T-cell (primary cell): ENCODE measurements at places on chromosomes 13 and 19.

GRCh38 chr13:89746554-89746953 is 1600.9 kb upstream of the MIR17HG start:
- no peak for DNase-seq

GRCh38 chr13:113742000-113742441 is 17.0 kb upstream of the TMEM255B start:
- no peak for DNase-seq

DNA sequence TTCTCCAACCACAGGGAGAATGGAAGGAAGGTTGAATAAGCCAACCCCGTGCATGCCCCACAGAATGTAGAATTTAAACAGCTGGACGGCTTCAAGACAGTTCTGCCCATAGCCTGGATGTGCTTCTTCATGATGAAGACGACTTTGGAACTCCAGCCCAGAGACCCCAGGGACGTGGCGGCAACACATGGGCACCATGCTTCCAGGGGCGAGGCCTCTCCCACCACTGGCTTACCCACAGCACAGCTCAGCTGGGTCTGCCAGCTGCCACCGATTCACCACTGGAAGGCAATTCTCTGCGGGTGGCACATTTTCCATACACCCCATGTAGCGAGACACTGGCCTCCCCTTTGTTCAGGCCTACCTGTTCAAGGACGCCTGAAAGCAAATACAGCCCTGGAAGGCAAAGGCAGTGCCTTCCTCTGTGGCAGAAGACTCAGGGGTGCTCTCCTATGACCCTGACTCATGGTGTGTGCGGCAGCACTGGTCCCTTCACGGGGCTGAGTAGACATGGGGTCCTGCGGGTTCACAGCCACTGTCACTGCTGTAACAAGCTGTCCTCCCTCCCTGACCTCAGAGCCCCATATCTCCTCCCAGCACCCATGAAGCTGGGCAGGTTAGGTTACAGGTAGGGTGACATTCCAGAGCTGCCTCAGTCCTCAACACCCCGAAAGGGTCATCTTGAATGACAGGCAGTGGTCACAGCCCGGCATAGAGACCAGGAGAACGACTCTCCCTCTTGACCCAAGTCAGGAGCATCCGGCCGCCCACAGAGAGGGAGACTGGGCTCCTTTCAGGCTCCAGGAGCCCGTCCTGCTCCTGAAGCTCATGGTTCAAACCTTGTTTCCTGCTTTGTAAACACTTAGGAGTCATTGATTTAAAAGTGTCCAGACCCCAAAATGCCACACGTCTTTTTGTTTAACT is 72.7 kb downstream of the SPACA7 start:
- no peak for DNase-seq

- DNase-seq: no peak
Measured at GRCh38 chr13:100356889-100357288, 231.7 kb downstream of the GGACT start.

DNA sequence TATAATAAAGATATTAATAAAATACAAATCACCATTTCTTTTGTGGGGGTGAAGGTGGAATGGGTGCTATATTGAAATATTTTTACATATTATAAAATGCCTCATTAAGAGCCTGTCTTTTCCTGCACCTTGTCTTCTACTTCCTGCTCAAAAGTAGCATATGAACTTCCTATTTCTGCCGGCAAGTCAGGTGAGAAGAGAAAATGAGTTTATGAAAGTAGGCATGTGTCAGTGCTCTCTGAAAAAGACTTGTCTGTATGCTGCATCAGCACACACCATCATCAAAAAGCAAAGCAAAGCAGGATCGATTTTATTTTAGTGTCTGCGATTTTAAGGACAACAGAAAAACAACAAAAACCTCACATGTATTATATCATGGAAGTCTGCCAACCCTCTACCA is 114.2 kb downstream of the RAP2A start:
- no peak for DNase-seq

DNA sequence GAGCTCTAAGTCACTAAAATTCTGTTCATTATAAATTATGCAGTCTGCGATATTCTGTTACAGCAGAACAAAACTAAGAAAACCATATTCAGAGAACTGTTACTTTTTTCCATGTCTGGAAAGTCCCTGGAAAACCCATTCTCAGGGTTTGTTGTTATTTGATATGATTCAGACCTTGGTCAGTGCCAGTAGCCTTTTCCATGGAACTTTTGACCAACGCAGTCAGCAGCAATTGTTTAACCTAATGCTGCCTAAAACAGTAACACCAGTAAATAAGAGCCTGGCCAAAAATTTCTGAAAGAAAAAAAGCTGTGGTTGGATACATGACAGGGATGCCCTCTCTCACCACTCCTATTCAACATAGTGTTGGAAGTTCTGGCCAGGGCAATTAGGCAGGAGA is 402.7 kb downstream of the TBC1D4 start:
- no peak for DNase-seq

DNA sequence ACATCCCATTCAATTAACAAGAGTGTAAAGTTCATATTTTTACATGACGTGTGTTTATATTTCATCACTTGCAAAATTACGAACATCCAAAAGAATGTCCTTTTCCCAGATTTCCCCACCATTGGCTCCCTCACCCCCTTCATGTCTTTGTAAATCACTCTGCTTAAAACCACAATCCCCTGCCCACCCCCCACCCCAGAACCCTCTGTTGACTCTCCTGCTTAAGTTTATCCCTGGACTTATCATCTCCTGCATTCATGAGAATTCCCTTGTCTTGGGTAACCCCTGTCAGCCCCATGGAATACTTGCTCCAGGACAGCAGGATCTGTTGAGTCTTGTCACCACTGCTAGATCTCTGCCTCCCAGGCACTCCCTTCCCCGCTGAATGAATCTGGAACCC is 109.9 kb downstream of the COL4A1 start:
- DNase-seq: no peak

- DNase-seq: peak; percentile 93
Measured at GRCh38 chr19:41945135-41945766, 13.9 kb downstream of the RABAC1 start.

DNA sequence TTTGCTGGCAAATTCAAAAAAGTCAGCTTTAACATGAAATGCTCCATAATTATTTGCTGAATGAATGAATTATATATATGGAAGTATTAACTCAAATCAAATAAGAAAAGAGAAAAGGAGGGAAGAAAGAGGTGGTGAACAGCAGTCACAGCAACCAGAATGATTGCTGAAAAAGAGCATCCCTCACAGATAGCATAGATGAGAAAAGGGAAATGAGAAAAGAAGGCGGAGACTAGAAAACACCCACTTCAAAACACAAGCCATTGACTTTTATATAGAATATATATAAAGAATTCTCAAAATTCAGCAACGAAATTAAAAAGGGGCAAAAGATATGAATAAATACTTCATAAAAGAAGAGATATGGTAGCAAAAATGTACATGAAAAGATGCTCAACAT is 75.2 kb downstream of the CAB39L start:
- no peak for DNase-seq

DNA sequence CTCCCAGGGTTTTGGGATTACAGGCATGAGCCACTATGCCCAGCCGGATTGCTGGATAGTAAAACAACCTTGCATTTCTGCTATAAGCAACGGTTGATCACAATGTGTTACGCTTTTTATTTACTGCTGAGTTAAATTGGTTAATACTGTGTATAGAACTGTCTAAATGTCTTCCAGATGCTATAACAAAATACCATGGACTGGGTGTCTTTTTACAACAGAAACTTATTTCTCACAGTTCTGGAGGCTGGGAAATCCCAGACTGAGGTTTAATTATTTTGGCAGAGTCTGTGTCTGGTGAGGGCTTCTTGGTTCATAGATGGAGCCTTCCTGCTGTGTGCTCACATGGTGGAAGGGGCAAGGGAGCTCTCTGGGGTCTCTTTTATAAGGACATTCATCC is 65.5 kb downstream of the ING1 start:
- DNase-seq: no peak

GRCh38 chr19:8635422-8635821 is 5.0 kb downstream of the NFILZ start:
- DNase-seq: no peak

DNA sequence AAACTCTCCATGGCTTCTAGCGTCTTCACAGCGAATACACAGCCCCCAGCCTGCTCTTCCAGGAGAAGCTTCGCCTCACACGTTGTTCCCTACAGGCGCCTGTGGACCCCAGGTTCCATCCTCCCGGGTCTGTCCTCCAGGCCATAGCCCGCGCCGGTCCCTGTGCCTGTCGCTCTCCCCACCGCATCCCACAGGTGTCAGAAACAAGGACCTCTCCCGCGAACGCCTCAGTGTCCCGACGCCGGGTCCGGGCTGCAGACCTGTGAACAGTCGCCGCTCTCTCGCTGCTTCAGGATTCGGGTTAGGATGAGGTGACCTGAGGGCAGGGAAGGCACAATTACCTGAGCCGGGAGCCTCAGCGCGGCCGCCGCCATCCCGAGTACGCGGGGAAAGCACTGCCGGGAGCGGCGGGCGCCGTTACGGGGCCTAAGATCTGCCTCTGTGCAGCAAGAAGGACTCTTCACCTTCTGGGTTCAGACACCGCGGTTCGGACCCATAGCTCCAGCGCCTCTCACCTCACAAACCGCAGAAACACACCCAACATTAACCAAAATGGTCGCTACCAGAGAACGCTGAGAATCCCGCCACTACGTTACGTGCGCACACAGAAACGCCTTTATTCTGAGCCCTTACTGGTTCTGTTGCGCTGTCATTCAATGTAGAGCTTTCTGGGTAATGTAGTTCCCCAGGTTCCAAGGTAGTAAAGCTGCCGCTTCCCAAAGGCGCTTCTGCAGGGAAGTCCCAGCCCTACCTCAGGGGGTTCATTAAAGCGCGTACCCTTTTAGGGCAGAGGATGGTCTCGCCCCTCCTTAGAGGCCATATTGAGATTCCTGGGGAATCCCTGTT is at the start of gene ZNF418:
TSS of gene ZNF418 (minus strand) at position 583 of the 846 bp plus-strand sequence. CDS start 1,580 bp downstream, outside the sequence.
- peak; percentile 31 for DNase-seq

- no peak for DNase-seq
Measured at GRCh38 chr19:4694211-4694987, 24.3 kb upstream of the MYDGF start.

DNA sequence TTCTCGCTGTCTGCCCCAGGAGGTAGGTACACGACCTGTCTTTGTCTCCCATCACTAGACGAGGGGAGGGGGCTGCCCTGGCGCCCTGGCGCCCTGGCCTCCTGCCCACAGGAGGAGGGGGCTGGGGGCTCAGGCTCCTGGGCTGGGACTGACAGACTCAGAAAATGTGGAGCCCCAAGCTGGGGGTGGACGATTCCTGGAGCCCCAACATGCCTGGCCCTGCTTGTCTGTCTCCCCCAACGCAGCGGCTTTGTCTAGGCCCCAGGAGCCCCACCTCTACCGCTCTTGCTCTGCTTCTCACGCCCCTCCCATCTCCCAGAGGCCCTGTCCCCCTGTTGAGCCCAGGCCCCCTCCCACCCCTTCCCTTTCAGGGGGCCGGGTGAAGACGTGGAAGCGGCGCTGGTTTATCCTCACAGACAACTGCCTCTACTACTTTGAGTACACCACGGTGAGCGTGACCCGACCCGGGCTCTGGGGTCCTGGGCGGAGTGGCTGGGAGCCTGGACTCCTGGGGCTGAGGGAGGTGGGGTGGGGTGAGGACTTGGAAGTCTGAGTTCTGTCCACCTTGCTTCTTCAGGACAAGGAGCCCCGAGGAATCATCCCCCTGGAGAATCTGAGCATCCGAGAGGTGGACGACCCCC is 8.6 kb downstream of the CYTH2 start:
- no peak for DNase-seq

DNA sequence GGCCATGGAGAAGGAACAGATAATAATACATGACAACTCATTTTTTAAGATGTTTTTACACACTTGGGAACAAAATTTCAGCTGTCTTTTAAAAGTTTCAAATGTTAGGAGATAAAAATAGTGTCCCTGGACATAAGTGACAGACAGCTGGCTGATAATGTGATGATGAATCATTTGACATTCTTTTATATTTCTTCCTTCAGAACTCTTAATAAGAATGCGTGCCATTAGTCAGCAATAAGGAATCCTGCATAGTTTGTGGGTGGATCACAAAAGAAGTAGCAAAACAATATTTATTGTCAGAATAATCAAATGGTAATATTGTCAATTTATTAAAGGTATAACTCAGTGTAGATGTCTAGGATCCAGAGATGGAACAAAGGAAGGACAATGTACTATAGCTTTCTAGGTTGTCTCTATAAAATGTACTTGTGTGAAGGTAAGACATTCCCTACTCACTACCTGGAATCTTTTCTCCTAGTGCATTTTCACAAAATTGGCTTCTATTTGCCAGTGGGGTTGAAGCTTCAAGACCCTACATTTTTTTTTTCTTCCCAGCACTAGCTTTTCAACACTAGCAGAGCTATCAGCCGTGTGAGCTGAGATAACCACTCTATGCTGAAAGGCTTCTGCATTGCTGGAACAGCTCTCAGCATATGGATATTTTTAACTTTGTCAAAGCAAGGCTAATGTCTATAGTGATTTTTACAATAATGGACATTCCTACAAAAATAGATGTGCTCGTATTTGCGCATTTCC is 175.6 kb upstream of the SLITRK6 start:
- no peak for DNase-seq

DNA sequence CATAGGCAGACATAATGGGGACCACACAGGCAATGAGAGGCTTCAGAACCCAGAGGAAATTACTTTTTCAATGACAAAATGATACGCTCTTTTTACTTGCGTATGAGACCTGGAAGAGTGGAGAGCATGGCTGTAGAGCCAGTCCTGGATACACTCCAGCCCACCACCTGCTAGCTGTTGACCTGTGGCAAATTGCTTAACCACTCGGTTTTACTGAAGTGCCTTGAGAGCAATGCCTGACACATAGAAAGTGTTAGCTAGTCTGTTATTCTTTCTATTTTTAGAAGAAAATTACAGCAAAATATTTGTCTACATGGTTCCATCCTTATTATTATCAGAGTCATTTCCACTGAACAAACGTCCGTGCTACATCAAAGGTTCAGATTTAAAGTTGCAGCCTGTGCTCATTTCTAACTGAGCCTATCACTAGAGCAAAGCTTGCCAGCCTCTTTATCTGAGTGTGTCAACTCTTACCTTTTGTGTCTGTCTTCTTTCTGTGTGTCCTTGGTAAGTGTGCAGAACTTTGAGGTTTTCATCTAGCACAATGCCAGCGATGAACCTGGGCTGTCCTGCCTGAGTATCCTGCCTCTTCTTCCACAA is 9.6 kb upstream of the GPR183 start:
- no peak for DNase-seq

GRCh38 chr19:8575467-8575997 is 1.7 kb downstream of the MYO1F start:
- DNase-seq: peak; percentile 44

DNA sequence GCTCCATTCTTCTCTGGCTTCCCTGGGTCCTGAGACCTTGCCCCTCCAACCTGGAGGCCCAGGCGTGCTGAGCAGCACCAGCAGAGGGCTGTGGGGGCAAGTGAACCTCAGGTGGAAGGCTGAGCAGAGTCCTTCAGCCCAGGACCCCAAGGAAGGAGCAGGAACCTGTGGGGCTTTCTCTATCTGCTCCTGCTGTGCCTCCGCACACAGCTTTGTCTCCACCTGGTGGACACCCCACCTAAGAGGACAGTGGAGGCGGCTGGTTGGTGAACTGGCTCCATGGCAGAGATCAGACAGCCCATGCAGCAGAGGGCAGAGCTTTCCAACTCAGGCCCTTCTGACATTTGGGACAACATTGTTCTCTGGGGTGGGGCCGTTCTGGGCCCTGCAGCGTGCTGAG is 19.7 kb downstream of the ZFR2 start:
- DNase-seq: no peak
